ENCODE measurements at places on chromosomes 3 and 15.

DNA sequence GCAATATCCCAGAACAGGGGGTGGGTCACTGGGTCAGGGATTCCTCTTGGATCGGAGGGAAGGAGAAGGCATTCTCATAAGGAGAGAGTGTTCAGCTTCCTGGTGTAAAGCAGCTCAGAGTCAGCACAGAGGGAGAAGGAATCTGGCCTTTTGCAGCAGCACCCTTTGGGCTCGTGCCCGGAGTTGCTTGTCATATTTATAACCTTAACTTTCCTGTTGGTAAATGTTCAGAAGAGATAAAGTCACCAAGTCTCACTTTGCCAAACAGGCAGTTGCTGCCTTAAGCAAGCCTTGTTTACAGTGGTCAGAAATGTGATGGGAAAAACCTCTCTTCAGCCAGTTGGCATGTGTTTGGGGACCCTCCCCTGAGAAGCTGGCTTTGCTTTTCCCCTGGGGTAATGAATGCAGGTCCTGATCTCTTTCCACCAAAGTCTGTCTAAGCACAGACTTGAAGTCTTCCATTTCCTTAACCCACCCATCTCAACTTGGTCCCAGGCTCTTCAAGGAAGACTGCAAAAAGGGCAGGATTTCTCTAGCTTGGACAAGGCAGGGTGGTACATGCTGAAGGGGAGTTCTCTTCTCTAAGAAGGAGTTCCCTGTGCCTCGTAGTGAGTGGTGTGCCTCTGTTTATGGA lies 206.9 kb upstream of the BHLHE40 start:
- no peak for DNase-seq

- no peak for DNase-seq
Measured at GRCh38 chr15:92184679-92185230, 208.9 kb upstream of the ST8SIA2 start.

GRCh38 chr3:61864886-61865285 lies 303.5 kb downstream of the PTPRG start:
- DNase-seq = no peak

DNA sequence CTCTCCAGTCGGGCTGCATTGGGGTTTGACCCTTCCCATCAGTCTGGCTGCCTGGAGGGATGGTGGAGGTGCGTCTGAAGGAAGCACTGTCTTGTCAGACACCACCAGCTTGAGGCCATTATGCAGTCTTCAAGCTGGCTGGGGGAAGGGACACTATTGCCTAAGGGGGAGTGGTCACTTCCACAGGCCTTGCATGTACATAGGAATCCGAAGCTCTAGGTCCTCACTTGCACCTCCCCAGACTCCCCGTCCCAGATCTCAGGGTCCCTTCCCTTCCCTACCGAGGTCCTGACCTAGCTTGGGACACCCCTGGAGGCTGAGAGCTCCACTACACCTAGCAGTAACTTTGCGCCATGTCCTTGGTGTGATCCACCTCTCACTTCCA lies 48.6 kb upstream of the KLF13 start:
- no peak for DNase-seq

Measured in anterior cingulate cortex (tissue), 58 donors.